ENCODE measurements at places on chromosomes 5 and 9.
A peak's percentile ranks its signal among the peaks of the same experiment; 100 is the strongest.

DNA sequence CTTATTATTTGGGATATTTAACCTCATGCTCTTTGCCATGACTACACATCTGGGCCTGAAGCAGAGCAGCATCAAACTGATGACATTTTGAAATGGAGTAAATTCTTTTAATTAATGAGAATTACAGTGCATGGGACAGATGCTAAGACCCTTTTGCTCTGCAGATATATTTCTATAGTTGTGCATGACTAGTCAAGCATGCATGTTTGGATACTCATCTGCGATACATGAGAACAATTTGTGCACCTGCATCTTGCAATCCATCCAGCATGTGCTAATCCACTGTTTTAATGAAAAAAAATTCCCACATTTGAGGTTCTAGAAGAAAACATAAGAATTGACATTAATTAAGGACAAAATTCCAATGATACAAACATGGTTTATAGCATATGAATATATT lies 1047.6 kb upstream of the ACO1 start:
- no peak for DNase-seq

DNA sequence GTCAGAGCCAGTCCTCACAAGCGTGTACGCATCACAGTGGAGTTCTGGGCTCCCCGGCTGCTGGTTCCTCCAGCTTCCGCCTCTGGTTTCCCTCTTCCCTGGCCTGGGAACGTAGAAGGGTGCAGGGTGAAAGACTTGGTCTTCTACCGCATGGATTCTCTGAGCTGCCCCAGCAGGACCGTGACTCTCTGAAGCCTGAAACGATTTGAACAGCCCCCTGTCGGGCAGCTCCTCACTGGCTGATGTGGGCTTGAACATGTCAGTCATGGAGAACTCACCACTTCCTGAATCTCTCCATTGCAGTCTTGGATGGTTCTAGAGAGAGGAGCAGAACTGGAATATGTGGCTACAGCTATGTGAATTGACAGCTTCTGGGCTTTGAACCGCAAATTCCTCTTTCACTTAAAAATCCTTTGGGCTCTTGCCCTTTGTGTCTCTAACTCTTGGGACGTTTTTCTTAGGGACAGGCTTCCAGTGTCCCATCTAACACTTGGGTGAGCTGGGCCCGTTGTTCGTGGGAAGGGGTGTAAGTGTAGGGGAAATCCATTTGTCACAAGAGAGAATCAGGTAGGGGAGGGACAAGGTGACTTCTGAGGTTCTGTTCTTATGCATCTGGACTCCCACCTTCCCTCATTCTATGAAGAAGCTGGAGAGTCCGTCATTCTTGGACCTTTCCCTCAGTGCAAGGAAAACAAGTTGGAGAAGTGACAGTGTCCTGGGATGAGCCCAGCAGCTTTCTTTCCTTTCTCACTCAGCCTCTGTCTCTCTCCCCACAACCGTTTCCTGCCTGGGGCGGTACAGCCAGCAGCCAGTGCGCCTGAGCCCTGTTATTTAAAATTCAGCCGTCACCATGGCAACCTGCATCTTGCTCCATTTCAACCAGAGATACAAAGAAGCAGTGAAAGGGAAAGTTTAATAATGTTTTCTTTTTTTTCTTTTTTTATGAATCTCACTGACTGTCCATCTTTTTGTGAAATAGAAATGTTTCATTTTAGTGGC lies 84.7 kb downstream of the PTTG1 start:
- peak; percentile 86 for DNase-seq

- no peak for DNase-seq
Measured at GRCh38 chr5:120108586-120109248, 355.4 kb upstream of the PRR16 start.

DNA sequence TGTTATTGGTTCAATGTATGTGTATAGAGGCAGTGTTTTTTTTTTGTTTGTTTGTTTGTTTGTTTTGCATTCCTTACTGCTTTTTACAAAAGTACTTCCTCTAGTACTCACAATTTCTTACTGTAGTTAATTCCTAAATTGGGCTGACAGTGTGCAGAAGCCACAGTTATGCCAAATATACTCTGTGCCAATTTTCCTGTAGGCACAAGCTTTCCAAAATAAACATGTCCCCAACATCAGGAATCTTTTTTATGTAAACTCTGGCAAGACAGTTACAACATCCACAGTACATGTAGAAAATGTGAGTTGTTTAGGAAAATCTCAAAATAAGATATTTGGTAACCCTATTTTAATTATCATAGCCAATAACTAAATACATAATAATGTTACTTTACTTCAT lies 161.6 kb upstream of the TSLP start:
- DNase-seq = no peak

GRCh38 chr9:137156567-137157375 lies 13.1 kb downstream of the LRRC26 start:
- peak; percentile 9 for DNase-seq

- DNase-seq = no peak
Measured at GRCh38 chr9:108972186-108972585, 38.0 kb downstream of the ABITRAM start.

GRCh38 chr5:112002376-112002775 lies 245.4 kb upstream of the NREP start:
- DNase-seq = no peak

GRCh38 chr9:72509635-72510034 lies 11.8 kb upstream of the TMC1 start:
- DNase-seq = peak; percentile 57

DNA sequence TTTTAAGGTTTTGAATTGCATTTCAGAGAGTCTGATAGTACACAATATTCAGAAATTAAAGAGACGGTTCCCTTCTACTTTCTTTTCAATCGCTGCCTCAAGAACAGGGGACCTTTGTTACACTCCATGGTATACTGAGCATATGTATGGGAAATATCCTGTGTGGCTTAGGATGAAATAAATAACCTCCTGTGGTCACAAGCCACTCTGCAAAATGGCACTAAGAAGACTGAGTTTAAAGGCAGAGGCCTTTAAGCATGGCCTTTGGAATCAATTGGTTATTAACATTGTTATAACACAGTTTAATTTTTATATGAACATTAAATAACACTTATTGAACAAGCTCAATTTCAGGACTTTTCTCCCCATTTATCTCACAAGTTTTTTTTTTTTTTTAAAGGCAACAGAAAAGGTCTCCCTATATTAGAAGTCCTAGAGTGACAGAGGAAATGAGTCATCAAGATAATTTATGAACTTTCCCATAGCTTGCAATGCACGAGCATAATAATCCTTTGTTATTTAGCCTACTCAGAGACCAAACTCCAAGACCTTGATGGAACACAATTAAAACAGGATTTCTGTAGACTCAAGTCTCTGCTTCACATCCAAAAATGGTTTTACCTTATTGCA lies 341.9 kb downstream of the TMEM167A start:
- peak; percentile 55 for DNase-seq

DNA sequence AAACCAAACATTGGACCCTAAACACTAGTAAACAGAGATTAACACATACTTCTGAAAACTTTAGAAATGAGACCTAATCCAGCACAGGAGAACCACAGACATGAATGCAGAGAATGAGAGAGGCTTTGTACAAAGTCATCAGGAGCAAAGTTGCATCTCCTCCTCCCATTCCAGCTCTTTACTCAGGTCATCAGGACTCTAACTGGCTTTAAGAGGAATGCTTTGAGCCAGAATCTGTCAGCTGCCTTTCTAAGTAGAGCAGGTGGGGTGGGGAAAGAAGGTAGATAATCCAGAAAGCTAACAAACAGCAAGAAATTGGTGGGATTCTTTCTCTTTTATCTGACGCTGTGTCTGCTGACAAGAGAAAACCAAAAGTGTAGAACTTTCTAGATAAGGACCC lies 582.7 kb upstream of the DMAC1 start:
- no peak for DNase-seq

GRCh38 chr5:158055111-158055501 lies 196.2 kb upstream of the CLINT1 start:
- no peak for DNase-seq

- DNase-seq = no peak
Measured at GRCh38 chr5:147234239-147234824, 494 bp upstream of the STK32A start.

DNA sequence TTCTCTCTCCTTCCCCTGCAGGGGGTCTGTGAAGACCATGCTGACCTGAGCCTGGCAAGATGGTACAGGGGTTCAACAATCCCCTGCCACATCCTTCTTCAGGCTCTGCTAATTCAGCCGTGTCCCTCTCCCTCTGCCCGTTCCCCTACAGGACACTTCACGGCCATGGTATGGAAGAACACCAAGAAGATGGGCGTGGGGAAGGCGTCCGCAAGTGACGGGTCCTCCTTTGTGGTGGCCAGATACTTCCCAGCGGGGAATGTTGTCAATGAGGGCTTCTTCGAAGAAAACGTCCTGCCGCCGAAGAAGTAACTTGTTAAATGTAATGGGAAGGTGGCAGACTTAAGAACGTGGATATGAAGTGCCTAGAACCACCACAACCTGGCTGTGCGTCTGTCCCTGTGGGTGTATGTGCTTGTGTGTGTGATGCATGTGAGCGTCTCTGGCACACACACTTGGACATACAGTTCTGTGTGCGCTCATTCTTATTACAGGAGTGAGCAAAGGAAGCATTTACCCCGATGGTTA lies 6.9 kb upstream of the CCIN start:
- DNase-seq = no peak

- no peak for DNase-seq
Measured at GRCh38 chr9:103552712-103553111, 541.4 kb upstream of the SMC2 start.

DNA sequence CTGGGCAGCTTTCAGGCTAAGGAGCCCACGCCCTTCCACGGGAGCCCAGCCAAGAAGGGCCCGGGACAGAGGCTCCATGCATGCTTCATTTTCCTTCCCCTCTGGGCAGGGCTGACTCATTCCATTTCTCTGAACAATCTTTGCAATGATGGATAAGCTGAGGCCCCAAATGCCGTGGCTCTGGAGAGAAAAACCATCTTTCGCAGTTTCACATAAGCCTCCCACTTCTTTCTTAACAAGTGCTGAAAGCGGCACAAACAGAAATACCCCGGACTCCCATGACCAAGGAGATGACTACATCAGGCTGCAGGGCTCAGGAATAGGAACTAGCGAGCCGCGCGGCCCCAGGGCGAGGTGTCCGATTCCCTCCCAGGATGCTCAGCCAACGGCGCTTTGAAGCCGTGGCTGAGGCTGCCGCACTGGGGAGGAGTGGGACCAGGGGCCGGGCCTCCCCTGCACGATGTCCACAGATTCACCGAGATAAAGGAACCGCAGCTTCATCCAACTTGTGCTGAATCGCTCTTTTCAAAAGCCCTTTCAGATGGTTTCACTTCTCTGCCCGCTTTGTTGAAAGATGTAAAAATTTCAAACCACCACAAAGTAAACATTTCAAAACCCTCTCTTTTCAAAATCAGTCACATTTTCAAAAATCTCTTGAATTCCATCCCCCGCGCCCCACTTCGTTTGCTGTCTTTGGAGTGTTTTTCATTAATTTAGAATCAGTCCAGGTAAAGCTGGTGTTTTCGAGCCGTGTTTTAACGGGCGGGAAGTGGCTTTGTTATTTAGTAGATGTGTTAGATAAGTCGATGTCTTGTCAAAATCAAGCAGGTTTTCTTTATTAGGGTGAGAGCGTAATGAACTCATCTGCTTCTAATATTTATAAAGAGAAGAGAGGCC lies 96.5 kb upstream of the LMX1B start:
- peak; percentile 97 for DNase-seq

DNA sequence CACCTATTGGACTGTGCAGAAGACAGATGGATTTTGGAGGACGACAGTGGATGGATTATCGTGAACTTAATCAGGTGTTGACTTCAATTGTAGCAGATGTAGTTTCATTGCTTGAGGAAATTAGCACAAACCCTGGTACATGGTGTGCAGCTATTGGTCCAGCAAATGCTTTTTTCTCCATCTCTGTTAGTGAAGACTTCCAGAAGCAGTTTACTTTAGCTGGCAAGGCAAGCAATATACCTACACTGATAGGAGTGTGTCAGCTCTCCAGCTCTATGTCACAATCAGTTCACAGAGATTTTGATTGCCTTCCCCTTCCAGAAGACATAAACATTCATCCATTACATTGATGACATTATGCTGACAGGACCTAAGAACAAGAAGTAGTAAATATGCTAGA lies 35.7 kb upstream of the ROR2 start:
- no peak for DNase-seq

- DNase-seq = no peak
Measured at GRCh38 chr9:76510446-76510845, 51.5 kb downstream of the GCNT1 start.

GRCh38 chr5:28066856-28067255 lies 1028.5 kb upstream of the CDH9 start:
- no peak for DNase-seq

DNA sequence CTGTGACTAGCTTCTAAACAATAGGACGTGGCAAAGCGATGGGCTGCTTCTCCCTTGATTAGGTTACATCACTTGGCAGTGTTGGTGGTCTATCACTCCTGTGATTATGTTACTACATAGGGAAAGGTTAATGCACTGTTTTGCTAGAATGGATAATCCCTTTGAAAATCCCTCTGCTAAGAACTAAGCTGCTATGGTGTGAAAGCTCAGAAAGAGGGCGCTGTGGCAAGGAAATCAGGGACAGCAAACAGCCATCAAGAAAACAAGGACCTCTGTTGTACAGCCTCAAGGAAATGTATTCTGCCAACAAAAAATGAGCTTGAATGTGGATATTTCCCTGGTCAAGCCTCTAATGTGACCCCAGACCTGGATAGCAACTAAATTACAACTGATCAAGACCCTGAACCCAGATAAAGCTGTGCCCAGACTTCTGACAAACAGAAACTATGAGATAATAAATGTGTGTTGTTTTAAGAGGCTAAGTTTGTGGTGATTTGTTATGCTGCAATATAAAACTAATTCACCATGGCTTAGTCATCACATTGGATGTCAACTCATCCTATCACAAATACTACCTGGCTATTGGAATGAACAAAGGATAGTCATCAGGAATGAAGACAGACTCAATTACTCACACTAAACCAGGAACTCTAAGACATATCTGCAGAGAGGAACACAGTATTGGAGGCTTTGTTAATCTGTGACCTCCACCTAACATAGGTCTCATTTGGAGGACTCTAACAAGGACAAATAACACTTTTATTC lies 1215.9 kb downstream of the EFNA5 start:
- no peak for DNase-seq

DNA sequence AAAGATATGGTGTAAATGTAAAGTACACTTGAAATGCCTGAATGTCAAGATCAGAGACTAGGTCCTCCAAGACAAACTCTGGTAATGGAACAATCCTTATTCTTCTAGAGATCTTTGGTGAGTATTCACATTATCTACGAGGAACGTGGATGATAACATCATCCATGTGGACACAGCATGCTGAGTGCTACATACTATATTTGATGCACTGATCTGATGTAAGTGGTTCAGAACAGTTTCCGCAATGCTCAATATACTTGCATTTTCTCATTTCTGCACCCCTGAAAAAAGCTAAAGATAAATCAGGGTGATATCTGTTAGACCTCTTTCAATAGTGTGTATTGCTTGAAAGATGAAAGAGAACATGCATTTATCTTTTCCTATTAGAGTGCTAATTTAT lies 226.8 kb downstream of the EFNA5 start:
- no peak for DNase-seq

DNA sequence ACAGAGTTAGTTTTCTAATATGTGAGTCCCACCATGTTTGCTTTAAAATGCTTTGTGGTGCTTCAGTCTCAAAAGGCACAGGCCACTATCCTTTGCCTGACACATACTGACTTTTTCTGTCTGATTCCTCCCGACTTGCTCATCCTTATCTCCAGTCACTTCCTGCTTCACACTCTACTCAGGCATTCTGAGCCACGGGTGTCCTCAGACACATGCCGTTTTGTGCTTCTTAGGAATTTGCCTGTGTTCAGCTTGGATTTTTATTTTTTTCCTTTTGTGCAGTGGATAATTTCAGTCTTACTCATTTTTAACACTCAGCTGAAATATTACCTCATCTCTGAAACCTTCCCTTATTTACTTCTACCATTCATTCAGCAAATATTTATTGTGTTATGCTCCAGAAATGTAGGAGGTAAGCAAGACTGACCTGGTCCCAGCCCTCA lies 54.1 kb downstream of the MAN2A1 start:
- DNase-seq = no peak

All from MV-4-11 (cell line).